Stimulated activated CD4-positive, alpha-beta T cell treated with anti-CD3 and anti-CD28 coated beads, TNF-alpha, amount 100 ng/mL, for 1 hour (primary cell): ENCODE measurements at places on chromosomes 12 and 14.

GRCh38 chr12:42683933-42684801 lies 94.6 kb upstream of the PRICKLE1 start:
- no peak for DNase-seq

GRCh38 chr14:72318648-72319047 lies 386.4 kb downstream of the RGS6 start:
- DNase-seq: no peak

DNA sequence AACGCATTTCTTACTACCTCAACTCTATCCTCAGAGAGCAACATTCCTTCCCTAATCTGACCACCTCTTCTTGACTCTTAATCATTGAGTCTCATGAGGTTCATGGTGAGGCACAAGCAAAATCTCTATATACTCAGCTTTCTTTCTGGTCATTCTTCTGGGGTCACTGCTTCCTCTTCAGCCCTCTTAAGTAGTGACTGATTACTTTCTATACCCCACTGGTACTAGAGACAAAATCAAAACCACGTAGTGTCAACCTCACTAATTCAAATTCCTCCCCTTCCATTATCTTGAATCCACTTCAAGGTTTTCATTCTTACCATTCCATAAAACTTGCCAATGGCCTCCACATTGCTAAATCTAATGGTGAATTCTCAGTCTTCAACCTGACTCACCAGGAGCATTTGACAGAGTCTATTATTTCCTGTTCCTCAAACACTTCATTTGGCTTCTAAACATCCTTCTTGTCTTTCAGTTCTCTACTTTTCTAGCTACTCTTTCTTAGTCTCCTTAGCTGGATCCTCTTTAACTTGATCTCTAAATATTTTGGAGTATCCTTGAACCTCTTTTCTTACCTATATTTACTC lies 6.8 kb downstream of the WDHD1 start:
- DNase-seq: no peak

GRCh38 chr14:82720431-82720830 lies 1186.8 kb upstream of the SEL1L start:
- no peak for DNase-seq

GRCh38 chr12:125148316-125148715 lies 83.1 kb downstream of the AACS start:
- DNase-seq: no peak

GRCh38 chr12:7612851-7613250 lies 52.9 kb downstream of the APOBEC1 start:
- DNase-seq: no peak

DNA sequence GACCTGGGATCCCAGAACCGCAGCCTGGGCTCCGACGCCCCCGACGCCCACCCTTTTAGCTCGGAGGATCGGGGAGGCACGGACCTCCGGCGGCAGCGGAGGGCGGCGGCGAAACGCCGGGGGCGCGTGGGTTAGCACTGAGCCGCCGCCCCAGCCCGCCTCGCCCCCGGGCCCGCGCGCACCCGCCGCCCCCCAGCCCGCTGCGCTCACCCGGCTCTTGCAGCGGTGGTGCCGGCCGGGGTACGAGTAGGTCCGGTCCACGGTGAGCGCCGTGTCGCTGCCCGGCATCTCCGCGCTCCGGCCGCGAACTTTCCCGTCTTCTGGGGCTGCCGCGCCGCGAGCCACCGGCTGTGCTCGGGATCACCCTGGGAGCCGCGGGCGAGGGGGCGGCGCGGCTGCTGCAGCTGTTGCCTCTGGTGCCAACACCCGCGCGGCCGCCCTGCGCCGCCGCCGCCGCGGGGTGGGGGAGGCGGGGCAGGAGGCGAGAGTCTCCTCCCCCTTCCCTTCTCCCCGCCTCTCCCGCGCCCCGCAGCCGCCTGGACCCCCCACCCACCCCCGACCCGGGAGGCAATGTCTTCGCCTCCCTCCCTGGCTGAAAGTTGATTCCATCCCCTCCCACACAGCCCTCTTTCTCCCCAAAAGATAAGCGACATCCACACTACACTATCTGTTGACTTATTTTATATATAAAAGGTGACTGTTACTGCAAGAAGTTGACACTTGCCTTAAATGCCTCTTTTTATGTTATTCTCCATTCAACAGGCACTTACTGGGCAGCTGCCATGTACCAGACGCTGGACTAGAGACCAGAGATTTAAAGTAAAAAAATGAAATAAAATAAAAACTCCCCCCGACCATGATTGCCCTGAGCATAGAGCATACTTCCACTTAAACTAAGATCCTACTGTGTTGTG lies at the start of gene TMCC3:
Gene TMCC3, minus strand, starts transcription at position 415 of the 914 bp plus-strand sequence. Its CDS starts 127 bp downstream, at position 288.
- DNase-seq: no peak

DNA sequence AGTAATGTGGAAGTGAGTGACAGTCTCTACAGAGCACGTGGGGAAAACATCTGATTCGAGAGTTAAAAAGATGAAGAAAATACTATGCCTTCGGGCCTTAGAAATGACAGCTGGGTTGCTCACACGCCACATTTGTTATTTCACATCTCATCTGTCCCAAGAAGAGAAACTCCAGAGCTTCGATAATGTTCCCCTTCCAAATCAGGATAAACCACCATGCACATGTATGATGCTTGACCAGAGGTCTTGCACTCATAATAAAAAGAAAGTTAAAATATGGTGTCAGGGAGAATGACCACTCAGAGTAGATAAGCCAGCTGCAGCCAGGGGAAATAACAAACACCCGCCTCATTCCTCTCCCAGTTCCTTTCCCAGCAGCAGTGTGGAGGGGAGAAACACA lies 34.6 kb downstream of the NIN start:
- no peak for DNase-seq

- DNase-seq: no peak
These were observed 1.1 kb upstream of the RIOX1 start for GRCh38 chr14:73489481-73490175.

GRCh38 chr12:89856431-89856830 lies 147.8 kb upstream of the ATP2B1 start:
- DNase-seq: no peak

- DNase-seq: no peak
These were observed 10.6 kb upstream of the TNFAIP2 start for GRCh38 chr14:103112400-103113243.

GRCh38 chr12:308511-308910 lies 45.9 kb upstream of the SLC6A13 start:
- DNase-seq: no peak

DNA sequence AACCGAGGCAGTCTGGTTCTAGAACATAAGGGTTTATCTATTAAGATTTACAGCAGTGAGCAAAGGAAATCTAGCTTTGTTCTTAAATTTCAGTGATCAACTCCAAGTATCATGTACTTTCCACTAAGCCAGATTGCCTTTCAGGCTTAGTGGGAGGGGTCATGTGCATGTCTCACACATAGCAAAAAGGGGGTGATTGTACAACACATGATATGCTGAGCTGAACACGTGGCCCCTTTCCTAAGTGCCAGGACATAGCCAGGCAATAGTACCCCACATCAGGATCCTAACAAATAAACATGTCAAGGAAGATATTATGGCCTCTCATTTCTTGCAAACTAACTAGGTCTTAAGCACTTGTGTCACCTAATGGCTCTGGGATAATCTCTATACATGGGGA lies 347.2 kb downstream of the C12orf75 start:
- no peak for DNase-seq

- no peak for DNase-seq
These were observed 24.4 kb upstream of the RBM19 start for GRCh38 chr12:113990250-113991223.

GRCh38 chr12:27593266-27593665 lies 69.3 kb downstream of the PPFIBP1 start:
- no peak for DNase-seq

GRCh38 chr12:125029761-125030358 lies 35.4 kb upstream of the AACS start:
- no peak for DNase-seq

DNA sequence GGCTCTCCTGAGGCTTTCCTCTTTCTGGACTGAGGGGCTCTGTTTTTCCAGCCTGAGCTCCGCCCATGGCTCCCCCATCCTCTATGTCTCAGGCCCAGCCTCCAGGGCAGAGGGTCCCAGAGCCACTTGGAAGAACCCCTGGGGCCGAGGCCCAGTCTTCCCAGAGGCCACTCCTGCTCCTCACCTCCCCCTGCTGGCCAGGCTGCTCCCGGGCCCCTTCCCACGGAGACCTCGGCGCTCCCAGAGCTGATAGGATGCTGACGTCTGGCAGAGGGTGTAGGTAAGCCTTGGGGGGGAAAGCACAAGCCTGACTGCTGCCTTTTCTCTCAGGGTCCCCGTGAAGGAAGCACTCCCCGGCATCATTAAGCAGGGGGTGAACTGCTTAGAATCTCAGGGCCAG lies 51.4 kb downstream of the ERH start:
- no peak for DNase-seq

GRCh38 chr14:68792979-68793733 lies at the start of gene ZFP36L1:
ZFP36L1 (minus strand) TSS chr14:68793067; CDS start chr14:68792938, 129 bp downstream.
- peak; percentile 92 for DNase-seq

- DNase-seq: no peak
These were observed 1031.9 kb upstream of the LRFN5 start for GRCh38 chr14:40574780-40575179.

- DNase-seq: no peak
These were observed 266.4 kb downstream of the NAV3 start for GRCh38 chr12:78096909-78097597.

DNA sequence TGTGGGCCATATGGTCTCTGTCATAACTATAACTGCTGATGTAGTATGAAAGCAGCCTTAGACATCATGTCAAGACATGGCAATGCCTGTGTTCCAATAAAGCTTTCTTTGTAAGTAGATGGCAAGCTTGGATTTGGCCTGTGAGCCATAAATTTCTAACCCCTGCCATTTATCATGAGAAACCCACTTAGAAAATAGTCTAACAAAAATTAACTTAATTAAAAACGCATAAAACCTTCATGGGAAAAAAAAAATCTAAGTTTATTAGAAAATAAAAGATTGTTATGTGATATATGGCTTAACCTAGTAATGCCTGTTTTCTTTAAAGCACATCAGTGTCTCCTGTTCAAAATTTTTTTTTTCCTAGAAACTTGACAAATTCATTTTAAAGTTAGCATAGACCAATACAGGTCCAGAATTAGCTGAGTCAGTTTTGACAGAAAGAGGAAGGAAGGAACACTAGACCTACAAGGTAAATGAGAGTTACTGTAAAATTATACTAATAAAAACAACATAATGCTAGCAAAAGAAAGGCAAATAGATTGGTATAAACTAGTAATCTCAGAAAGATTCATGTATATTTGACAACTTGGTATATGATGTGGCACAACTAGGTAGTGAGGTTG lies 68.2 kb downstream of the USP15 start:
- DNase-seq: no peak

DNA sequence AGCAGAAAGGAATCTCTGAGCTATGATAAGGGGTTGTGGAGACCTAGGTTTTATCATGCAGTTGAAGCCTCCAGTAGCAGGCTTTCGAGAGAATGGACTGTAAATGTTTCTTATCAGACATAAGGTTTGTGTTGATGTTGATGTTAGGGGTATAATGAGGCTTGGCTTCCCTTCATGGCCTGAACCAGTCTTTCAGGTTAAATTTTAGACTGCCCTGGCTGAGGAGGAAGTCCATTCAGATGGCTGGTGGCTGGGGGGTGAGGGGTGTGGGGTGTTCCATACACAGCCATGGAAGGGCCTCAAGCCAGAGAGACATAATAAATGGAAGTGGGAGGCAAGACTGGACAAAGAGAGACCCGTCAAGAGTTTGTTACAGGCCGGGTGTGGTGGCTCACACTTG lies 65.1 kb downstream of the IRF2BPL start:
- DNase-seq: no peak

- DNase-seq: no peak
These were observed 31.7 kb upstream of the DYNC1H1 start for GRCh38 chr14:101932673-101933072.

DNA sequence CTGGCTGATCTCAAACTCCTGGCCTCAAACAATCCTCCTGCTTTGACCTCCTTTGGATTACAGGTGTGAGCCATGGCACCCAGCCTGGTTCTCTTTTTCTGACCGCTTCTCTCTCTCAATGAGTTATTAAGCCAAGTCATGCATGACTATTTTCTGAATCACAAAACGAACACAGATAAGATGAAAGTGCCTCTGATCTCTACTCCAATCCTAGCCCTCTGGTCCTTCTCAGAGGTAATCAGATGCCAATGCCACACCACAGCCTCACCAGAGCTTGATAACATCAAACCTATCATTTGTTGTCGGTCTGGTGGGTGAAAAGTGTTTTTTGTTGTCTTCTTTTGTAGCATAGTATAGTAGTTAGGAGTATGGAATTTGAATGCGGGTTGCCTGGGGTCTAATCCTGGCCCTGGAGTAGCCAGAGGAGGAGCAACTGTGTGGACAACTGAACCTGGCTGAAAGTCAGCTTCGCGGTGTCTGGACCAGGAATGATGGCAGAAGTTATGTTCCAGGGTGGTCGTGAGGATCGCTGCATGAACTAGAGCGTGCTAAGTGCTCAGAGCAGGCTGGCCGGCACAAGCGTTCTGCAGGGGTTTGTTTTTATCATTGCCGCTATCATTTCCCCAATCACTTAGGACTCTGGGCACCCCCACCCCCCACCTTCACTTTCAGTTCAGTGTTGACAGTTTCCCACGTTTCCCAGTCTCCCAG lies 77.9 kb downstream of the SPRING1 start:
- DNase-seq: no peak

- no peak for DNase-seq
These were observed 3.7 kb upstream of the ETFBKMT start for GRCh38 chr12:31655792-31656191.

DNA sequence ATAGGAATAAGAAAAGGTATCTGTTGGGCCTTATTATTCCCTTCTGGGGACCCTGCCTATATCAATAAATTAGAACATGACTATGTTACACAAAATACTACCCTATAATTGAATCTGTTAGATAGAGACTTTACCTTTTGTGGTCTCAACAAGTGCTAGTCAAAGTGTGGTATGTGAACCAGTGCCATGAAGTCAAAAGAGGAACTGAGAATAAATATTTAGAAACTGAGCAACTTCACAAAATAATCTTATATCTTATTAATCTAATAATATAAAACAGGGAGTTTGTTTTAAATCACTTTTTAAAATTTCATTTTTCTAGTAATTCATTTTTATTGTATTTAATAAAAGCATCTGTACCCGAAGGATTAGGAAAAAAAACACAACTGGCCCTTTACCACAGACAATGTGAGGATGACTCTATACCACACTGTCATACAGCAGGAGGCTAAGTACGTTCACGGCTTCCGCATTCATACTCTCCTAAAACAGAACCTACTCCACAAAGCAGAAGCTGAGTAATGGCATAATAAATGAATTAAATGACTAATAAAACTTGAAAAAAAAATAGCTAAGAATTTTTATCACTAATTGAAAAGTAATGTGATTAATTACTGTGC lies 42.1 kb downstream of the SEC23A start:
- DNase-seq: no peak

- no peak for DNase-seq
These were observed 669 bp upstream of the PKP2 start for GRCh38 chr12:32897281-32897610.

GRCh38 chr12:116360579-116361413 lies 83.3 kb upstream of the MED13L start:
- DNase-seq: no peak
